ENCODE measurements at places on chromosomes 7 and 10. TPM values are rescaled to one million over a fixed set of nuclear protein-coding genes. Genes with fewer than 3 reads are reported as not detected.

- no peak for DNase-seq
Measured at GRCh38 chr7:132557489-132558044, 18.7 kb downstream of the PLXNA4 start.

DNA sequence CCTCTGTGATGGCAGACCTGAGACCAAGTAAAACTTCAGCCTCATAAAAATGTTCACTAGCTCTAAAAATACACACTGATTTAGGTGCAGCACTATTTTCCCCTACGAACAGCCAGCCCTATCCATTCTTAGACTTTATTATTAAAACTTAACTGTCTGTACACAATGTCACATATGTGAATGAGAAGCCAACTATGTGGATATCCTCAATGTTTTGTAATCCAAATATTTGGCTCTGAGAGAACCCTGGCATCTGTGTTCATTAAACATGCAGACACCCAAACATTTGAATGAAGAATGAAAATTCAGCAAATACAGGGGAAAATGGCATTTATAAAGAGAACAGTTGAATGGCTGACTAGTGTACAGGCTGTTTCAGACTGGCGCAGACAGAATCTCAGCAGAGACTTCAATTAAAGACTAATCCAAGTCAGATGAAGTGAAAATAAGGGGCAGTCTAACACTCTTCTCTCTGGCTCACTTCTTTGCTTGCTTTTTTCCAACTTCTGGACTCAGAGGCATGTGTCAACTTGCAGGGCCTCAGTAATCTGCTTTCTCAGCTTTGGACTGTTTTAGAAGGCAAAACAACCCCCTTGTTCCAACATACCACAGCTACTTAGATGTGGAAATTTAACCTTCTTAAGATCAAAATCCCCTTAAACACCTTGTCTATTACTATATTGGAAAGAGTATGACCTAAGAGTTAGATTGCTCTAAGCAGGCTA lies 47.4 kb upstream of the FAM180A start:
- no peak for DNase-seq

GRCh38 chr10:5895804-5896203 lies 5.8 kb downstream of the FBH1 start:
- DNase-seq = no peak

DNA sequence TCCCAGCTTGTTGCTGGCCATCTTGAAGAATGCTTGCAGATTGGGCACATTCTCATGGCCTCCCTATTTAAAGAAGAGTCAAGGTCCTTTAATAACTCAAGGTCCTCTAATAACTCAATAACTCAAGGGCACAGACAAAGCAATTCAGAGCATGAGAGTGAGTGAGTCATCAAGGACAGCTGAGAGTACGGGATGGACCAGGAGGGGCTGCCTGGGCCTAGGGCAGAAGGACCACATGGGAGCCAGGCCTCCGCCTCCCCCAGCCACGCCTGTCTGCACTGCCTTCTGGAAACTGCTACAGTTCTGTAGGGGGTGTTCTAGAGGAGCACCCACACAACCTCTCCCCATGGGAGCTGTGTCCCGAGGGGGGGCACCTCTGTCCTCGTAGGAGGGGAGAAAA lies 48.9 kb downstream of the ZNF503 start:
- DNase-seq = no peak

- no peak for DNase-seq
Measured at GRCh38 chr10:116676633-116677032, 55.9 kb downstream of the PNLIPRP2 start.

- no peak for DNase-seq
Measured at GRCh38 chr7:157766098-157766497, 429.3 kb downstream of the DNAJB6 start.

- DNase-seq = no peak
Measured at GRCh38 chr7:128835790-128836641, 5.8 kb downstream of the FLNC start.

- DNase-seq = no peak
Measured at GRCh38 chr7:121795736-121796135, 77.2 kb upstream of the PTPRZ1 start.

GRCh38 chr7:89943525-89944050 lies 210.7 kb upstream of the STEAP1 start:
- DNase-seq = no peak

DNA sequence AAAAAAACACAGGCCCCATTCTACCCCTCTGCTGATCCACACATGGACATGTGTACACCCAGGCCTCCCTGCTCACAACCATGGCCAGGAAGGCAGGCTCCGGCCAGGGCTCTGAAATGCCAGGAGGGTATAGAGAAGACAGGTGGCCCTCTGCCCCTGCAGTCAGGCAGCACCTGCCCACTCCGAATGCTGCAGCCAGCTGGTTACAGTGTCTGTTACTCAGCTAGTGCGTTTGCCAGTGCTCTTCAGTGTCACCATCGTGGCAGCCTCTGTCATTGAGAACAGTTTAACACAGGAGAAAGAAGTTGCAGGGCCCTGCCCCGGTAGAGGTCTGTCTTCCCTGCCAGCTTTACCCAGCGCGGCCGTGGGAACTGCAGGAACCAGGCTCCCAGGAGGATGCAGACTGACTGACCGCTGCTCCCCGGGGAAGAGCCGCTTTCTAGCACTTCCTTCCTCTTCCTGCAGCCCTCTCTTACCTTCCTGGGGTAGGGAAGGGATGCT lies 128.8 kb upstream of the FAM20C start:
- no peak for DNase-seq

DNA sequence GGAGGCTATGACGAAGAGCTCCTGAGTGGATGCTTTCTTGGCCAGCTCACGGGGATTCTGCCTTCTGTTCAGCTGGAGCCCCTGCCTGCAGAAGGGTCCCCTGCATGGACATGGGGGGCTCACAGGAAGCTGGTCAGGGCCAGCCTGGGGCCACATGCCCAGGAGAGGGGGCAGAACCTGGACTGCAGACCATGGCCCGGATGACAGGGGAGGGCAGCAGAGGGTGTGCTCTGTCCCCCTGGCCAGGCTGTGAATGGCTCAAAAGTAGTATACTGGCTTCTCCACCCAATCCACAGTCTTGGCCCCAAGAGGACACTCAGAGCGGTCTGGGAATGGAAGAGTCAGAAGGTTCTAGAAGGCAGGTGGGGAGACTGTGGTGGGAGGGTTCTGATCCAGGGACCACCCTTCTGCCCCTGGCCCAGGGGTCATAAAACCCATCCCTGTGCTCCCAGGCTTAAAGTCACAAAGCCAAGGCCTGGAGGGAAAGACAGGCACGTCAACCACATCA lies 40.3 kb downstream of the PPIF start:
- no peak for DNase-seq

GRCh38 chr7:157654350-157654749 lies 317.5 kb downstream of the DNAJB6 start:
- DNase-seq = no peak

DNA sequence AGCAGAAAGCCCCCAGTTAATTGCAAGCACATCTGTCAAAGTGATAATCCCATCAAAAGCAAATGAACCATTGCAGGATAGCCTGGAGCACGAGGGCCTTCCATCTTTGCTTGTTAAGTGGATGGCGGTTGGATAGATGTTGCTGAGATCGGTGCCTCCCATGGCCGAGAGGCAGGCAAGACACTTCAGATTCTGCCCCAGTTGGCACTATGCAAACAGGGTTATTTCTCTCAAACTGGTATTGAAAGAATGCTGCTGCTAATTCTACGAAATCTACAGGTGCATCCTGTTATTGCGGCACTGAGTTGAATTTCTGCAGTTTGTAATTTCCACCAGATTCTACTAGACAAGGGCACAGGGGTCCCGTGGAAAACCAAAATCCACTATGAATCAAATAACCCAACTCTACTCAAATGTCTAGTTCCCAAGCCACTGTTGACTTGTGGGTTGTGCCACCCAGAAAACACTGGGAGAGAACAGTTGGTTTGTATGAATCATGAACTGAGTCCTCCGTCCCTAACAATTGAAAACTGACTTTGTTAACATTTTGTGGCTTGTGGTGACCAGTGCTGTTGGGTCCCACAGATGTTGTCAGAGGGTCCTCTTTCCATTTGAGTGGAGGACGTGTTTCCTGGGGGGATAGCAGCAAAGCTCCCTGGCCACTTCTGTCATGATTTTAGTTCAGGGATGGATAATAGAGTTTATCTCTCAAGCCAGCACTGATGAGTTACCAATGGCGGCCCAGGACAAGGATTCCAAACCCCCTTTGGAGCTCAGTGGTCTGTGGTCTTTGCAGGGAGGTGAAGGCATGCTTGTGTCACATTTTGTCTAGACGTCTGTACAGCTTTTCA lies 7.1 kb upstream of the IL2RA start:
- no peak for DNase-seq

Gene SLC18A3
- total RNA-seq = not detected

Gene UNC5B
- total RNA-seq = 8.4 TPM

Gene ZPBP
- total RNA-seq = not detected

Gene SLC13A4
- 0.66 TPM for total RNA-seq

Gene GRID1
- total RNA-seq = 7.1 TPM

Measured in K562 (cell line).